DND-41 (cell line): ENCODE measurements at places on chromosomes 5 and 9.

DNA sequence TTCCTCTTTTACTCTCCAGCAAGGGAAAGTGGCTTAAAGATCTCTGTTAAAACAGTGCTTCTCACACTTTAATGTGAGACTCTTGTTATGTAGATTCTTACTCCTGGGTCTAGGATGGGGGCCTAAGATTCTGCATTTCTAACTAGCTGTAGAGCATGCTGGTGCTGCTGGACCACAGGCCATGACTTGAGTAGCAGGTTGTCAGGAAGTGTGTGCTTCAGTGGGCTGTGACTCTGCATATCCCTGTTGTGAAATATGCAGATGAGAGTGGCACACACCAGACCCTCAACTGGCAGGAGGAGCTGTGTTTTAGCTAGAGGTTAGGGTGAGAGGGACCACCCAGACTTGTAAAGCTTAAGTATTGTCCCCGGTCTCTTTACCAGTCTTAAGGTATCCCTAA, 191.1 kb upstream of the DMRT1 start:
- H3K27me3 ChIP-seq: no peaks in the 10 kb centered on the region
- peaks cover 38% of the 10 kb centered on the region for H3K4me1 ChIP-seq
- H3K36me3 ChIP-seq: no peaks in the 10 kb centered on the region
- no peak overlapping the region for H3K4me3 ChIP-seq

- H3K36me3 ChIP-seq: no peaks in the 10 kb centered on the region
- H3K27me3 ChIP-seq: no peaks in the 10 kb centered on the region
- no peaks in the 10 kb centered on the region for H3K4me1 ChIP-seq
- DNase-seq: no peak
- H3K27ac ChIP-seq: no peak overlapping the region
Observed at GRCh38 chr5:137268646-137269045, 230.5 kb downstream of the SPOCK1 start.

DNA sequence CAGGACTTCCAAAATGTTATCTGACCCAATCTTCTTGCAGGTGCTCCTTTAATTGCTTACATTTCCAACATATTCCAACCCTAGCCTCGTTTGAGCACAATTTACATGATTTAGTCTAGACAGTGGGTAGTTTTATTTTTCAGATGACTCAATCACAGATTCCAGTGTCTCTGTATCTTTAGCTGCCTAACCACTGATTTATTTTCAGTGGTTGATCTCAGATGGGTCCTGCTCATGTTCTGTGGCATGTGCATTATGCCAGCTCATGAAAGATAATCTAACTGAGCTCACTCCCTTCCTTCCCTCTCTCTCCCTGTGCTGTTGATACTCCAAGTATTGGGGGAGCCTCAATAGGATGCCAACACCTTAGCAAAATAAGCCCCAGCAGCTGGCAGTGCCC, 106.1 kb upstream of the ICE1 start:
- no peak overlapping the region for H3K27ac ChIP-seq
- H3K4me1 ChIP-seq: no peaks in the 10 kb centered on the region
- H3K27me3 ChIP-seq: no peaks in the 10 kb centered on the region
- no peaks in the 10 kb centered on the region for H3K36me3 ChIP-seq

- no peak overlapping the region for H3K4me3 ChIP-seq
- DNase-seq: no peak
- no peaks in the 10 kb centered on the region for H3K4me1 ChIP-seq
- no peak overlapping the region for H3K27ac ChIP-seq
- H3K36me3 ChIP-seq: no peaks in the 10 kb centered on the region
- no peaks in the 10 kb centered on the region for H3K27me3 ChIP-seq
Observed at GRCh38 chr9:95494022-95494415, 22.8 kb downstream of the PTCH1 start.

DNA sequence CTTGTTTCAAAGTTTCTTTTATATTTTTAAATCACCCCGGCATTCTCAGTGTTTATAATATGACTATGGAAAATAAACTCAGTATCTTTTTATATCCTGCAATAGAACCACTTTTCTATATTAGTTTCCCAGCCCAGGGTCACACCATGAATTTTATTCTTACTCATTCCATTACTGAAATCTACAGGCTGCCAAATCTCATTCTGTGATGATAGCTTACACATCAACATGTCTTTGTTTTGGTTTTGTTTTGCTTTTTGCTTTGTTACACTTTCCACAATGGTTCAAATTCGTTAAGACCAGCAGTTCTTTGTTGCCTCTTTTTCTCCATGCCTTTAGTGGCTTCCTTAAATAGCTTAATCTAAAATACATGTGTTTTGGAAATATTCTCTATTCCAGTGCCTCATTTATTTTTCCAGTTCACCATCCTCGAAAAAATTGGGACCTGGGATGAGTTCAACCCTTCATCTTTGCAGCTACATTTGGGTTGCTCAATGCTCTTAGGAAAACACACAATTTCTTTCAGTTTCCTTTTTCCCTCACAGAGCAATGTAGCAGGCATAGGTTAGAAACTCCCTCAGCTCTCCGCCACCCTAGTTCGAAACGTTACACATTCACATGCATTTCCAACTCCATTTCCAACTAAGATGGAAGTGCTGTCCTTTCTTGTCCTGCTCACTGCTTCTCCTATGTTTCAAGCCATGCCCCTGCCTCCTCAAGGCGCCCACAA, 1146.3 kb downstream of the MAT2B start:
- no peak overlapping the region for H3K4me3 ChIP-seq
- H3K27me3 ChIP-seq: no peaks in the 10 kb centered on the region
- H3K36me3 ChIP-seq: no peaks in the 10 kb centered on the region
- H3K27ac ChIP-seq: no peak overlapping the region

- DNase-seq: no peak
- peaks cover 57% of the 10 kb centered on the region for H3K4me1 ChIP-seq
- H3K4me3 ChIP-seq: no peak overlapping the region
- H3K36me3 ChIP-seq: no peaks in the 10 kb centered on the region
- no peak overlapping the region for H3K27ac ChIP-seq
Observed at GRCh38 chr5:143224672-143225071, 178.8 kb downstream of the NR3C1 start.

GRCh38 chr5:21791304-21791703, 1061.8 kb downstream of the CDH12 start:
- H3K27me3 ChIP-seq: no peaks in the 10 kb centered on the region
- no peak overlapping the region for H3K27ac ChIP-seq
- no peaks in the 10 kb centered on the region for H3K4me1 ChIP-seq
- no peaks in the 10 kb centered on the region for H3K36me3 ChIP-seq

- H3K4me1 ChIP-seq: no peaks in the 10 kb centered on the region
- H3K36me3 ChIP-seq: no peaks in the 10 kb centered on the region
- H3K27me3 ChIP-seq: peaks cover 22% of the 10 kb centered on the region
- no peak for DNase-seq
- H3K27ac ChIP-seq: no peak overlapping the region
Observed at GRCh38 chr5:111069839-111070238, 1.7 kb upstream of the TSLP start.

- peaks cover 25% of the 10 kb centered on the region for H3K36me3 ChIP-seq
- no peaks in the 10 kb centered on the region for H3K4me1 ChIP-seq
- no peaks in the 10 kb centered on the region for H3K27me3 ChIP-seq
- no peak for DNase-seq
- no peak overlapping the region for H3K4me3 ChIP-seq
Observed at GRCh38 chr5:103086547-103086946, 33.4 kb downstream of the GIN1 start.

DNA sequence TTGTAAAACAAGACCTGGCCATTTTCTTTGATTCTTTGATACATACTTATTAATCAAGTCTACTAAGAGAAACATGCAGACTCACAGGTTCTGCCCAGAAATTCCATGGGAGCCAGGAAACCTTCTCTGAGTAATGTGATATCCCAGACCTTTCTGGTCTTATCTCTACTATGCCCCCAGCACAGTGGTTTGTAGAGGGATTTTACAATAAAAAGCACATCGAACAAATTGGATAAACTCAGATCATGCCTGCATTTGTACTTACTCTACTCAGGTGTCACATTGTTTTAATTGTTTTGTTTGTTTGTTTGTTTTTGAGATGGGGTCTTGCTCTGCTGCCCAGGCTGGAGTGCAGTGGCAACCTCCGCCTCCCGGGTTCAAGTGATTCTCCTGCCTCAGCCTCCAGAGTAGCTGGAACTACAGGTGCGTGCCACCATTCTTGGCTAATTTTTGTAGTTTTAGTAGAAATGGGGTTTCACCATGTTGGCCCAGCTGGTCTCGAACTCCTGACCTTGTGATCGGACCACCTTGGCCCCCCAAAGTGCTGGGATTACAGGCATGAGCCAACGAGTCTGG, 179.5 kb downstream of the ZNF608 start:
- H3K4me1 ChIP-seq: no peaks in the 10 kb centered on the region
- H3K4me3 ChIP-seq: no peak overlapping the region
- H3K36me3 ChIP-seq: no peaks in the 10 kb centered on the region
- no peak overlapping the region for H3K27ac ChIP-seq

GRCh38 chr5:170464280-170465127, 39.3 kb upstream of the KCNIP1 start:
- H3K27me3 ChIP-seq: peaks cover 4% of the 10 kb centered on the region
- no peaks in the 10 kb centered on the region for H3K36me3 ChIP-seq
- DNase-seq: no peak
- H3K27ac ChIP-seq: no peak overlapping the region

DNA sequence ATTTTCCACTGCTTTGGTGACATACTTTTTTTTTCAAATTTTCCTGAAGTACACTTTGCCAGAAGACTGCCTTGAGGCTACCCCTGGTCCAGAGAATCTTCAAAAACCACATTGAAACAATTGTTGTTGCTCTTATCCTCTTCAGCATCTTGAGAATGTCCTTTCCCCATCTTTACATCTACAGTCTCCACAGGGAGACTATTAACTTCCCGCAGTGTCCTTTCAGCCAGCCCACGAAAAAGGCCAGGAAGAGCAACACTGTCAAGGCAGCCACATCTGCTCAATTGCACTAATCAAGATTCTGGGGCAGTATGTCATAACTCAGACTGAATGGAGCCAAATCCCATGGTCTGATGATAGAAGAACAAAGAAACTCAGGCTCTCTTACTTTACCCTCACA, 148.3 kb downstream of the ENC1 start:
- H3K4me3 ChIP-seq: no peak overlapping the region
- H3K27ac ChIP-seq: no peak overlapping the region
- DNase-seq: no peak
- H3K27me3 ChIP-seq: no peaks in the 10 kb centered on the region
- H3K36me3 ChIP-seq: no peaks in the 10 kb centered on the region

DNA sequence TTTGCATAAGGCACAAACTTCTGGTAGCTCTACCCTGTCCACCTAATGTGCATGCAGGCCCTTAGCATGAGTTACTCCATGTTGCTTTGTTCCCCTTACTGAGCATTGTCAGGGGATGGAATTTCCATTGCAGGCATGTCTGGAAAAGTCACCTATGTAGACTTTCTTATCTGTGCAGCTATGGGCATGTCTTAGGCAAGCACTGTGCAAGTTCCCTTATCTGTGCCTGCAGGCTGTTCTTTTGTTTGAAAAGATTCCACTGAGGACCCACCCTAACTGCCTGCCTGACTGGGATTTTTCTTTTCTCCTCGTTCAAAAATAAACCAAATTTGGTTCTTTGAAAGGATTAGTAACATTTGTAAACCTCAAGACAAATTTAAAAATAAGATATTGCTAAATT, 587.0 kb downstream of the CDH18 start:
- H3K27ac ChIP-seq: no peak overlapping the region
- H3K4me3 ChIP-seq: no peak overlapping the region
- H3K36me3 ChIP-seq: no peaks in the 10 kb centered on the region
- H3K4me1 ChIP-seq: no peaks in the 10 kb centered on the region
- no peak for DNase-seq

DNA sequence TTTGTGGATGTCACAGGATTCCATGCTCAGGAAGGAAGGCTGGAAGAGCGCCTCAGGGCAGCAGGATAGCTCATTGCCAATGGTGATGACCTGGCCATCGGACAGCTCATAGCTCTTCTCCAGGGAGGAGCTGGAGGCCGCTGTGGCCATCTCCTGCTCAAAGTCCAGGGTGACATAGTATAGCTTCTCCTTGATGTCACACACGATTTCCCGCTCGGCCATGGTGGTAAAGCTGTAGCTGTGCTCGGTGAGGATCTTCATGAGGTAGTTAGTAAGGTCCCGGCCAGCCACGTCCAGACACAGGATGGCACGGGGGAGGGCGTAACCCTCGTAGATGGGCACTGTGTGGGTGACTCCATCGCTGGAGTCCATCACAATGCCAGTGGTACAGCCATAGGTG, 24.3 kb upstream of the RAPGEF6 start:
- no peak overlapping the region for H3K4me3 ChIP-seq
- no peaks in the 10 kb centered on the region for H3K4me1 ChIP-seq
- no peak for DNase-seq
- H3K36me3 ChIP-seq: peaks cover 73% of the 10 kb centered on the region

DNA sequence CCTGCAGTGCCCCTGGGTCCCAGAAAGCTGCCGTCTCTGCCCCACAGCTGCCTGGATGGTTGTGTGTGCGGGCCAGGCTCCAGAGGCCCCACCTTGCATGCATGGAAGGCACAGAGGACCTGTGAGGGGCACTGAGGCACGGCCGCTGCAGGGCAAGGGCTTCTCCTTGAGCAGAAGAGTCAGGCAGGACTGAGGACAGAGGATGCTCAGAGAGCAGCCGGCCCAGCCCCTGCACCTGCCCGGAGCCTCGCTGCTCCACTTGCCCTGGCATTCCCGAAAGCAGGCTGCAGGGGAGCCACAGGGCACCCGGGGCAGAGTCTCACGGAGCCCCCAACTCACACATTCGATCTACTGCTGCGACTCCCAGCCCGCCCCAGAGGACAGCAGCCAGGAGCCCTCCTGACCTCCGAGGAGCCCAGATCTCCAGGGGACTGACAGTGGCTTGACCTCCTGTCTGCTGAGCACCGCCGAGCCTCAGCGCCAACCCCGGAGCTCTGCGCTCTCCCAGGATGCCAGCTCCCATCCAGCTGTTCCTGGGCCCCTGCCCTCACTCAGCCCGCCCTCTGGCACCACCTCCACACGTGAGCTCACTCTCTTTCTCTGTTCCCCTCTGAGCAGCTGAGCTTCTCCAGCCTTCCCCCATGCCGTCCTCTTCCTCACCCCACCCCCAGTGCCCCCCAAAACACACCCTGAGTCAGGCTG, 95.0 kb downstream of the KCNT1 start:
- no peaks in the 10 kb centered on the region for H3K4me1 ChIP-seq
- H3K36me3 ChIP-seq: no peaks in the 10 kb centered on the region
- H3K27ac ChIP-seq: no peak overlapping the region
- DNase-seq: no peak
- H3K27me3 ChIP-seq: no peaks in the 10 kb centered on the region

GRCh38 chr9:6897898-6898302, 140.1 kb downstream of the KDM4C start:
- peaks cover 4% of the 10 kb centered on the region for H3K36me3 ChIP-seq
- no peak overlapping the region for H3K4me3 ChIP-seq
- peaks cover 16% of the 10 kb centered on the region for H3K4me1 ChIP-seq
- H3K27ac ChIP-seq: no peak overlapping the region
- H3K27me3 ChIP-seq: no peaks in the 10 kb centered on the region
